ENCODE measurements at places on chromosomes 1 and 21. TPM values are rescaled to one million over a fixed set of nuclear protein-coding genes. Genes with fewer than 3 reads are reported as not detected.

GRCh38 chr1:100950781-100951180 is 54.9 kb downstream of the SLC30A7 start:
- H3K36me3 ChIP-seq, result peaks cover 10% of the 10 kb centered on the region
- no peaks in the 10 kb centered on the region for H3K27me3 ChIP-seq
- DNase-seq, result no peak
- peaks cover 7% of the 10 kb centered on the region for H3K4me1 ChIP-seq
- no peak overlapping the region for H3K4me3 ChIP-seq

GRCh38 chr1:198651650-198652400 is 13.0 kb downstream of the PTPRC start:
- no peak for DNase-seq
- H3K36me3 ChIP-seq, result peaks cover 39% of the 10 kb centered on the region
- peaks cover 20% of the 10 kb centered on the region for H3K4me1 ChIP-seq
- peak overlapping the region; percentile 1 for H3K27ac ChIP-seq

- DNase-seq, result no peak
- no peaks in the 10 kb centered on the region for H3K27me3 ChIP-seq
- no peak overlapping the region for H3K4me3 ChIP-seq
- H3K4me1 ChIP-seq, result peaks cover 11% of the 10 kb centered on the region
- H3K27ac ChIP-seq, result peak overlapping the region; percentile 3
- H3K36me3 ChIP-seq, result no peaks in the 10 kb centered on the region
These were observed 482 bp downstream of the SLC2A5 start for GRCh38 chr1:9068981-9069325.

GRCh38 chr1:169486281-169487051 is 722 bp upstream of the SLC19A2 start:
- DNase-seq, result no peak
- H3K4me1 ChIP-seq, result peaks cover 13% of the 10 kb centered on the region
- H3K4me3 ChIP-seq, result peak overlapping the region; percentile 54

DNA sequence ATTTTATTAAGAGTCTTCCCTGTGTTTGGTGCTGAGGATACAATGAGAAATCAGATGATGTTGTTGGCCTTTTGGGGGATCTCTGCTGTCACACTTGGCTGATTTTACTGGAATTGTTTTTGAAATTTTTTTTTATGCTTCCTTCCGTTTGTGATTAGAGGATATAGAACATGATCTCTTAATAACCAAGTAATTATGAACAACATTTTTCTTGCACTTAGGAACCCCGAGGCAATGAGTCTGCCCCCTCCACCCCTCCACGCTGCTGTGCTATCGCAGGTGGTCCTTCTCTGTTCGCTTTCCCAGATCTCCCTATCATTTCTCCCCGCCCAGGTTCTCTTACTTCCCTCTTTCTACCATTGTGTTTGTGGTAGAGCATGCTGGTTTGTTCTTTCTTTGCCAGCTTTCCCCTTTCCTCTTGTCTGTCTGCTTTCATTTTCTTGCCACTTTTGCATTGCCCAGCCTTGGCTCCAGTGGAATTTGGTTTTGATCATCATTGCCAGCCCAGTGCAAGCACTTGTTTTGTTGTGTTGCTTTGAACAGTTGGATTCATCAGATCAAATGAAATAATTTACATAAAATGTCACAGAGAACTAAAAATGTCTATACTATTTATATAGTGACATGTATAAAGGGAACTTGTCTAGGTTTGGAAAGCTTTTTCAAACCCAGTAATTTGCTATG is 73.1 kb upstream of the SCCPDH start:
- no peak overlapping the region for H3K27ac ChIP-seq
- no peaks in the 10 kb centered on the region for H3K4me1 ChIP-seq
- no peak overlapping the region for H3K4me3 ChIP-seq
- DNase-seq, result no peak
- peaks cover 36% of the 10 kb centered on the region for H3K36me3 ChIP-seq

Gene PTGS2
- 1.8 TPM for total RNA-seq

Gene AGO4
- 6.8 TPM for total RNA-seq

Gene KCNJ6
- under 0.01 TPM for total RNA-seq

Gene FMO1
- 5.6 TPM for total RNA-seq

Gene SPATA21
- not detected for total RNA-seq
